ENCODE measurements at places on chromosomes 4 and X.

DNA sequence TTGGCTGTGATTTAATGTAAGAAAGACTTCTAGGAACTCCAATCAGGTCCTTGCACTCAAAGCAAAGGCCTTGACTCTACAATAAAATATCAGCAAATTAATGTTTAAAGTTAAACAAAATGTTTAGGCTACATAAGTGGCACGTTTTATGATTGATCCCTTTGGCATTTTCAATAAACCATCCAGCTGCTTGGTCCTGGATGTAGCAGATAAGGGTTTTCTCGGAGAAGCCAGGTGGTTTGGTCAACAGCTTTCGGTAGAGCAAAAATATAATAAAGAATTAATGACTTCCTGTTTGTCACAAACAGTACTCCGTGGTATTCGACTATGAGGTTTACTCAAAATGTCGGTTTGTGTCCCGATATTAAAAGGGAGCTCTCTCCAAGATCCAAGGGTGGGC is 95.8 kb downstream of the GEMIN8 start:
- no peak for DNase-seq

GRCh38 chrX:11375614-11376119 is 82.5 kb downstream of the AMELX start:
- no peak for DNase-seq

DNA sequence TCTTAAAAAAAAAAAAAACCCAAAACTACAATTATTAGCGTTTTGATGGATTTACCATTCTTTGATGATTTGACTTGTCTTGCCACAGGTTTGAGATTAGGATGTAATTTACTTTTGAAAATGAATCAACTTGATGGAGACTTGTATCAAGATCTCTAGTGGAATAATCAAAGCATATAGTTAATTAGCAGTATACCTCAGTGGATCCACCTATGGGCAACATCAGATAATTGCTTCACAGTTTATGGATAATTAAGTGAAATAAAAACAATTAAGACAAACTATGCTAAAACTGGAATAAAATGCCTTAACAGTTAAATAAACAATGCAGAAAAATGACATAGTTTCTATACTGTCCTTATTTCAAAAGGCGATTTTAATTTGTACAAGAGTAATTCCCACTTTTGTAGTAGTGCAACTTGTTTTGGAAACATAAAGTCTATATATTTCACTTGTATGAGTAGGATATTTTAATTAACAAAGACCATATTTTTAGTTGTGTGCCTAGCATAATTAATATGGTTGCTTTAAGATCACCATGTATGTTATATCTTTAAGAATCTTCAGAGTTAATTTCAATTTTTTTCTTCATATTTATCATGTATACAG is 4.2 kb downstream of the CPEB2 start:
- no peak for DNase-seq

GRCh38 chr4:85149676-85150075 is 183.2 kb upstream of the WDFY3 start:
- DNase-seq: no peak
